ENCODE measurements at places on chromosomes 1 and 21.

DNA sequence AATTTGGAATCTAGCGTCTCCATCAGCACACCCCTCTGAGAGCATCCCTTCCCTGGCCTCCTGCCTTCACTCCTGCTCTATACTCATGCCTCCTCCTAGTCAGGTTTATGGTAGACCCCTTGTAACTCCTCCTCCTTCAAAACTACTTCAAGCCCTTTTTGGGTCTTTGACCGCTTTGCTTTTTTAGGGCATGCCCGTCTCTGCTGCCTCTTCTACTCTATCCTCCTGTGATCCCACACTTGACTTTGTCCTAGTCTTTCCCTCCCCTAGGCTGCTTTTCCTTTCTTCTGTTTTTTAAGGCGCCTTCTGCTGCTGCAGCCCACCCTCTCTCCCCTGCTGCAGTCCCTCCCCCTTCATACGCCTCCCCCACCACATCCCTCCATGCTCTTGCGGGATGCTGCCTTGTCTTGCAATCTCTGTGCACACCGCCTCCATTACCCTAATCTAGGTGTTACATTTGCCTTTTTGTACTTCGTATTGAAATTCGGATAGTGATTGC, 1.5 kb downstream of the SNX27 start:
- DNase-seq: no peak

DNA sequence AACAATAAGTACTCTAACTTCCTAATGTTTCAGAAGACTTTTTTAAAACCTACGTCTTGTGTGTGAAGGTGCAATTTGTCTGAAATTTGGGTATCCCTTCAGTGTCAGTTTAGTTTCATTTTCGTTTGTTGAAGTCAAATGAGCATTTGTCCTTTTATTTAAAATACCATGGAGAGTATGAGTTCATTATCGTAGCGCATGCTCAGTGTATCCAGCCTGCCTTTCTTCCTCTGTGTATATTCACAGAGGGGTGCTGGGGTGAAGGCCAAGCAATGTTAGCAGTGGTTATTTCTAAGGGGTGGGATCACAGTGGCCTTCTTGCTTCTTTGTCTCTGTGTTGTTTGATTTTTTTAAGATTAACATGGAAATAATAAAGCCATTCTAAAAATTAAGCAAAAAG, 43.2 kb downstream of the CNN3 start:
- peak; percentile 20 for DNase-seq

- DNase-seq: no peak
These were observed 3.1 kb downstream of the KCNK1 start for GRCh38 chr1:233617025-233617424.

- DNase-seq: no peak
These were observed 5.9 kb upstream of the VPS45 start for GRCh38 chr1:150061632-150062101.

- DNase-seq: no peak
These were observed 376.3 kb downstream of the AMY1C start for GRCh38 chr1:104125970-104126369.

- no peak for DNase-seq
These were observed 388.0 kb downstream of the PLPP3 start for GRCh38 chr1:56191369-56191768.

DNA sequence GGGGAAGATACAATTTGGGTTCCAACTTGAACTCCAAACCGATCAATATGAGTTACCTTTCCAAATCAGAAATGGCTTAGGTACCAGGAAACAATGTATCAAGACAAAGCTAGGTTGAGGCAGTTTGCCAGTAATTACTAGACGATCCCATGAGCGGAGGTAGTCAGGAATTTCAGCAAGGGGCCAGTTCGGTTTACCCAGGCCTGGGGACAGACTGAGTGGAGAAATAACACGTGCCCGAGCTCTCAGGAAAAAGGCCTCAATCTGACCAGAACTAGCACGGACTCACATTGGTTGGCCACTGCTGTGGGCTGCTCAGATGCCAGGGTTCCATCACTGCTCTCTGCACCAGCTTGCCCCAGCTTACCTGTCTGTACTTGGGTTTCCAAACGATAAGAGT, 15.3 kb downstream of the CLSTN1 start:
- no peak for DNase-seq

- no peak for DNase-seq
These were observed 6.8 kb downstream of the LMOD1 start for GRCh38 chr1:201939574-201939973.

- DNase-seq: no peak
These were observed 674.4 kb downstream of the KCNT2 start for GRCh38 chr1:195933835-195934234.

DNA sequence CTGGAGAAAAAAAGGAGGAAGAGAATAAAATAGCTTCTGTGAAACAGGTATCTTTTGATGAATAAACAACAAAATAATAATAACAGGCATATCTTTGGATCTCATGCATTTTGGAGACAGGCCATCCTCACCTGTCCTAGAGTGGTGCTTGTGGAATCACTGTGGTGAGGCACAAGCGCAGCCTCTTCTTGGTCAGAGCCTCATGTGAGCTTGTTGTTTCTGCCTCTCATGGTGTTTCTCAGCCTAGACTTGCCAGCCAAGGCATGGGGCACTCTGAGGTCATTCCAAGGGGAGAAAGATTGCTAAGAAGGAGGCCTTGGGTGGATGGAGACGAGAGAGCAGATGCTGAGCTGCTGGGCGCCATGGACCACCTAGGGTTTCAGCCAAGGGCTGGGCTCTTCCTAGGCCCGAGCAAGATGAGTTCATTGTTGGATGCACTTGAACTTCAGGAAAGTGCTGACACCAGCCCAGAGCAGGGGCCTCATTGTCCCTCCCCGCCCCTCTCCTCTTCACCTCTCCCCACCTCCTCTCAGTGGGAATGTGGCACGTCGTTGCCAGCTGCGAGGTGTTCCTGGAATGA, 49.5 kb downstream of the ATP5PO start:
- DNase-seq: no peak

DNA sequence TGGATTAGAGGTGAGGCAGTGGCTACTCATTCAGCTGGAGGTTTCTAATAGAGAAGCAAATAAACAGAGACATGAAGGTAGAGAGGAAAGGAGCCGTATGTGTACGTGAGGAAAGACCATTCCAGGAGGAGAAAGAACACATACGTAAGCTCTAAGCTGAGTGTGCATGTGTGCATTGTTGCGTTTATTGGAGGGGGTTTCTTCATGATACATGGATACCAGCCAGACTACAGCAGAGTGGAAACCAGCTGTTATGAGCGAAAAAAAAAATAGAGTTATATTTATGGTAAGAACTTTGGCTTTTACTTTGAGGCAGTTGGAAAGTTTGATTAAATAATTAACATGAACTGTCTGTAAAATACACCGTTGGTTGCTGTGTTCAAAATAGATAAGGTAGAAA, 173.4 kb upstream of the RGS18 start:
- DNase-seq: no peak

- no peak for DNase-seq
These were observed 443.9 kb downstream of the CAMTA1 start for GRCh38 chr1:7229186-7229585.

GRCh38 chr1:59903141-59903754, 23.3 kb downstream of the CYP2J2 start:
- peak; percentile 25 for DNase-seq

DNA sequence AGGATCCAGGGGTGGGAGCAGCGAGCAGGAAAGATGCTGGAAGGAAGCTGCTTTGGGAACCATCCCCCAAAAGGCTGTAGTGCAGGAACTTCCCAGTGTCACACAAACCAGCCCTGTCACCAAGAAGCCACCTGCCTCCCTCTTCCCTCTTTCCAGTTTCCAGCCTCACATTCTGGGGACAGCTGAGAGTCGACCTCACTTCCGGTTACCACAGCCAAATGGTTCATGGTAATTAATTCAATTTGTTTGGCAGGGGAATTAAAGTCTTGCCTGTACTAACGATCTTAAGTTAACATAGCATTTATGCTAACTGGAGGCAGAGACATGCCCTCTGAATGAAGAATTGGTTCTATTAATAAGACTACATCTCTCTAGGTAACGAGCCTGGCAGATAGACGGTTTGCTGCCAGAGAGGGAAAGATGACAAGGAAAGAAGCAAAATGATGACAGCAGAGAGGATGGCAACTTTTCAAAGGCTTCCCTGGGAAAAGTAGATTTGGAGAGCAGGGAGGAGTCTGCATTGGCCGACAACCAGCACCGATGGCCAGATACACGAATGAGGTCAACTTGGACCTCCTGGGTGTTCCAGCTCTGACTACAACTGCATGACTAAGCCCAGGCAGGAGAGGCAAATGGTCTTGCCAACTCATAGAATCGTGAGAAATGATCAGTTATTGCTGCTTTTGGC, 64.1 kb downstream of the TMCO4 start:
- no peak for DNase-seq

DNA sequence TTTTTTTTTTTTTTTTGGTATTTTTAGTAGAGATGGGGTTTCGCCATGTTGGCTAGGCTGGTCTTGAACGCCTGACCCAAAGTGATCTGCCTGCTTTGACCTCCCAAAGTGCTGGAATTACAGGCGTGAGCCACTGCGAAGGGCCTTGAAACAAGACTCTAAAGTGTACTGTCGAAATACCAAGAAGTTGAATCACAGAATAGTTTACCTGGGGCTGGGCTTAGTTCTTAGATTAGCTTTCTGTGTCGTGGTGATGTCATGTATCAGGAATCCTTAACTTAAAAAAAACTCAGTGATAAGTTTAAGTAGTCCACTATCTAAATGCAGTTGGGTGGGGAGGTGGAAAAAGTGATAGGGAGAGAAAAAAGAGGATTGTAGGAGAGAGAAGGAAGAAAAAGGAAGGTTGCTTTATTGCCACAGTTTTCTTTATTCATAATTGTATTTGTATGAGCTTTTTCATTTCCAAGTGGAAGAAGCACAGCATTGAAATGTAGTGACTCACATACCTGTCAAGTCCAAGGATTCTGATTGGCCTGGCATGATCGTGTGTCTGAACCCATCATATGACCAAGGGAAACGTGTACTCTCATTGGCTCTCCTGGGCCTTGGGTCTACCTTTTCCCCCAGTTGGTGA, 13.4 kb downstream of the ITSN1 start:
- no peak for DNase-seq

- DNase-seq: no peak
These were observed 31.6 kb upstream of the PDE9A start for GRCh38 chr21:42621819-42622177.

DNA sequence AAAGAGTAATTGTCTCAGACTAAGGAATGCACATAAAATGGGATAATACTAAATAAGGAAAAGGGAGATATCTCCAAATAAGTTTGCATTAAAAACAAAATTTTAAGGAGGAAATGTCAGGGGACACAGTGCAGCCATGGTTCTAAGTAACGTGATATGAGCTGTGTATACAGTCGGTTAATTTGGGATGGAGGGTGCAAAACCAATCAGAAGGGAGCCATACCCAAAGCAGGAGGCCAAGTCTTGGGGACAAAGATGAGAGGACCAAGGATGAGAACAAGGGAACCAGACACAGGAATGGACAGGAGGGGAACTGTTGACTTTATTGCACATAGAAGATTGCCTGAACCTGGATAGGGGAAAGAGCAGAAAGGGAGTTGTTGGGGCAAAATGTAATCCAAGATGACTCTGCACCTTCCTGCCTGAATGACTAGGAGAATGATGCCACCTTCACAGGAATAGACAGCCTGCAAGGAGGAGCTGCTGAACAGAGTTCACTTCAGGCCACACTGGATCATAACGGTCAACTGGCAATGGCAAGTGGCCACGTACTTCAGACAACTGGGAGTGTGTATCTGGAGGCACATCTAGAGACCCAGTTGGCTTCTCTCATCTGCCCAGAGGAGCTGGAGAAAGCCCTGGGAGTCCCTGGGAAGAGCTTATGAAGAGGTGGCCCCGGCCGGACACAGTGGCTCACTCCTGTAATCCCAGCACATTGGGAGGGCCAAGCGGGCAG, 22.0 kb upstream of the BOLA1 start:
- DNase-seq: no peak
